ENCODE measurements at places on chromosomes 7 and 10. TPM values are rescaled to one million over a fixed set of nuclear protein-coding genes. Genes with fewer than 3 reads are reported as not detected.

Gene C7orf25
- 8.7 TPM for total RNA-seq

Gene ATP5F1C
- total RNA-seq: 339 TPM

Gene LDB3
- total RNA-seq: 0.14 TPM

Gene CALCR
- 1.4 TPM for total RNA-seq

Gene MYOZ1
- total RNA-seq: 3.2 TPM

GRCh38 chr10:63716016-63716580 is 194.9 kb downstream of the REEP3 start:
- no peak overlapping the region for H3K4me3 ChIP-seq
- DNase-seq: no peak
- peaks cover 56% of the 10 kb centered on the region for H3K4me1 ChIP-seq
- H3K36me3 ChIP-seq: no peaks in the 10 kb centered on the region
- H3K27me3 ChIP-seq: no peaks in the 10 kb centered on the region

DNA sequence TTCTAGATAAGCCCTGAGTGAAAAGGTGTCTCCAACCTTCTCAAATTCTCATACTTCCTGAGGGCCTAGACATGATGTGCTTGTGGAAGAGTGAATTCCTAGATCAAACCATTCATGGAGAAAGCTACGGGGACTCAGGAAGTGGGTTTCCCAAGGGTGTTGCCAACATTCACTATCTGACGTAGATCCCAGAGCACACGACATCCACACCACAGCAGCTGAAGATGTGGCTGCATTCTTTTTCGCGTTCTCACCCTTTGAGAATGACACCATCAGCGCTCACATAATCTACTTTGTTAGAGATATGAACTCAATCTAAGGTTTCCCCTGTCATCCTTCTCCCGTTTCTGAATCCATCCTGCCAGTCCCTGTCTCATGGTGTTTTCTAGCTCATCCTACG is 290.8 kb downstream of the DNAJB6 start:
- no peaks in the 10 kb centered on the region for H3K27me3 ChIP-seq
- no peak overlapping the region for H3K27ac ChIP-seq
- no peaks in the 10 kb centered on the region for H3K4me1 ChIP-seq

DNA sequence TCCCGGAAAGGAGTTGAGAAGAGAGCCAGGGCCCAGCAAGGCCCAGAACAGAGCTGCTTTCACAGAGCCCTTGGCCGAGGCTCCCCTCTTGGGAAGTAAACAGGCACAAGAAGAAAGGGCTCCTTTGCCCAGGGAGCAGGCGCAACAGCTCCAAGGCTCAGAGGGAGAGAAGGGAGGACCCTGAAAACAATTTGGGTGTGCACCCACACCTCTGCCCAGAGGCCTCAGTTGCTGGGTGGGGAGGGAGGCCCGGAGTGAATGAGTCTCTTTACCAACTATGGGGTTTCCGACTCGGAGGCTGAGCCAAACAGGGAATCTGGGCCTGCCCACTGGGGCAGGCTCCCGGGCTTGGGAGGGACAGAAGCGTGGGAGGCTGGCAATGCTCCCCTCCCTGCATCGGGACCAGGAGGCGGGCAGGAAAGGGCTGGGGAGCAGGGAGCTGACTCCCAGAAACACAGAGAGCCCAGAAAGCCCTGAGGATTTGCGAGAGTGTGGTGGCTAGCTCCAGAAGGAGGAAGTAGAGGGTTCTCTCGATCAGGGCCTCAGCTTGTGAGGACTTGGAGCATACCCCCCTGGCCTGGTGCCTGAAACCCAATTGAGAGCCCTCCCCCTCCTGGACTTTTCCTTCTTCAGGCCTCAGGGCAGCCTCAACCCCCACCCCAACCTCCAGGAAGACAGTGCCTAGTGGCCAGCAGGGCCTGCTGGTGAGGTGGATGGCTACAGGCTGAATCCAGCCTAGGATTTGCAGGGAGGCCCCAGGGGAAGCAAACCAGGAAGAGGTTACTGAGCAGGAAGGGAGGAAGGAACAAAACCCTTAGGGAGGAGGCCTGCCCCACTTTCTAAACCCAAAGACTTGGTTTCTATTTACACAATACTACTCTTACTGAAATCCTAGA is 6.2 kb downstream of the C10orf105 start:
- no peaks in the 10 kb centered on the region for H3K36me3 ChIP-seq
- H3K27ac ChIP-seq: no peak overlapping the region
- H3K4me3 ChIP-seq: no peak overlapping the region
- H3K4me1 ChIP-seq: peaks cover 8% of the 10 kb centered on the region

DNA sequence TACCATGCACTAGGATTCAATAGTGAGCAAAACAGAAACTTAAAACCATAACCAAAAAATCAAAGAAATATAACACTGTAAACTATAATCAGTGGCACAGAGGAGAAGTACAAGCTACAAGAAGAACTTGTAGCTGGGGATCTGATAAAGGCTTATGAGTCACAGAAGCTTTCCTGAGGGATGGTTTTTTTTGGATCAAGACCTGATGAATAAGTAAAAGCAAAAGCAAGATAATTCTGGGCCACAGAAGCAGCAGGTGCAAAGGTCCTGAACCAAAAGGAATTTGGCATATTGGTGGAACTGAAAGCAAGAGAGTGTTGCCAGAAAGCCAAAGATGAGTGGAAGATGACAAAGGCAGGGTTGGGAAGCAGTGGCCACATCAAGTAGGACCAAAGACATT is 37.4 kb upstream of the BET1 start:
- no peaks in the 10 kb centered on the region for H3K4me1 ChIP-seq
- H3K27me3 ChIP-seq: no peaks in the 10 kb centered on the region
- H3K4me3 ChIP-seq: no peak overlapping the region
- no peak for DNase-seq
- no peaks in the 10 kb centered on the region for H3K36me3 ChIP-seq

GRCh38 chr10:110967009-110967630 is 47.7 kb downstream of the SHOC2 start:
- no peaks in the 10 kb centered on the region for H3K36me3 ChIP-seq
- no peak overlapping the region for H3K4me3 ChIP-seq
- H3K27ac ChIP-seq: no peak overlapping the region

- H3K36me3 ChIP-seq: no peaks in the 10 kb centered on the region
- no peaks in the 10 kb centered on the region for H3K27me3 ChIP-seq
- peak overlapping the region; percentile 81 for H3K4me3 ChIP-seq
These were observed 1.6 kb upstream of the GSTO1 start for GRCh38 chr10:104253106-104253505.

GRCh38 chr10:24465124-24465874 is 256.4 kb downstream of the KIAA1217 start:
- no peaks in the 10 kb centered on the region for H3K27me3 ChIP-seq
- no peak overlapping the region for H3K4me3 ChIP-seq

DNA sequence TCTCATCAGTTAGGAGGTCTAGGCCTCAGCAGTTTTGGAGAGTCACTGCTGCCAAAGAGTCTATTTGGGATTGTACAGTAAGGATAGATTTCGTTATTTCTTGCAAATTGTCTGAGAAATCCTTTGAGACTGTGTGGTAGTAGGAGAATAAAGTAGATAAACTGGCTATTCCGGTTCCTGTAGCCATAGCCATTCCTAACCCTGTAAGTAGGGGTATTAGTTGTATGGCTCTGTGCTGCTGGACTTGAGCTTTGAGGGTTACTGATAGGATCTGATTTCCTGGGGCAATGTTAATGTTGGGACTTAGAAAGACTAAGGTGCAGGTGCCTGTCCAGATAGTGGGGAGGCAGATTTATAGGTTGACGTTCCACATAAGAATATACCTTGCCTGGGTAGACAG is 36.1 kb upstream of the ZNF138 start:
- H3K4me1 ChIP-seq: no peaks in the 10 kb centered on the region
- DNase-seq: no peak
- no peak overlapping the region for H3K4me3 ChIP-seq
- no peaks in the 10 kb centered on the region for H3K36me3 ChIP-seq

- peak; percentile 84 for DNase-seq
- H3K36me3 ChIP-seq: no peaks in the 10 kb centered on the region
- H3K27me3 ChIP-seq: peaks cover 100% of the 10 kb centered on the region
- H3K4me1 ChIP-seq: peaks cover 15% of the 10 kb centered on the region
- H3K27ac ChIP-seq: no peak overlapping the region
These were observed 29.3 kb upstream of the KCNK18 start for GRCh38 chr10:117167789-117168674.

- H3K27me3 ChIP-seq: no peaks in the 10 kb centered on the region
- no peak overlapping the region for H3K27ac ChIP-seq
- no peaks in the 10 kb centered on the region for H3K36me3 ChIP-seq
- DNase-seq: peak; percentile 85
- peak overlapping the region; percentile 39 for H3K4me3 ChIP-seq
These were observed 273.6 kb upstream of the PODXL start for GRCh38 chr7:131829947-131830558.

GRCh38 chr7:90192876-90193750 is 18.4 kb upstream of the STEAP2 start:
- no peaks in the 10 kb centered on the region for H3K4me1 ChIP-seq
- H3K4me3 ChIP-seq: no peak overlapping the region
- no peaks in the 10 kb centered on the region for H3K27me3 ChIP-seq
- H3K27ac ChIP-seq: no peak overlapping the region
- no peak for DNase-seq
- H3K36me3 ChIP-seq: peaks cover 17% of the 10 kb centered on the region
